A549 treated with GW870086 at 1 μM for 4 hours (cell line): ENCODE measurements at places on chromosomes 13 and 19. TPM values are rescaled to one million over a fixed set of nuclear protein-coding genes. Genes with fewer than 3 reads are reported as not detected.

ZNF610 gene
- not detected in 5 replicates for total RNA-seq

ATP13A1 gene
- total RNA-seq = 22.5 to 34.4 TPM (median 32.4 TPM) in 5 replicates

KLF12 gene
- 1.2 to 2.3 TPM (median 2.2 TPM) in 5 replicates for total RNA-seq

CCDC169 gene
- 0.28 to 0.74 TPM (median 0.33 TPM) in 4 of 5 replicates, not detected in the other for total RNA-seq

CHAF1A gene
- 18.3 to 21.9 TPM (median 20.8 TPM) in 5 replicates for total RNA-seq

LRRC63 gene
- total RNA-seq = not detected in 5 replicates

SMIM44 gene
- total RNA-seq = not detected in 5 replicates

FXYD1 gene
- total RNA-seq = 0.39 to 0.57 TPM in 2 of 5 replicates, not detected in the others

KIR2DL3 gene
- not detected in 5 replicates for total RNA-seq

ZNF525 gene
- 0.14 to 0.66 TPM (median 0.24 TPM) in 5 replicates for total RNA-seq

ZNF772 gene
- 0.58 to 1.8 TPM (median 1.5 TPM) in 5 replicates for total RNA-seq

GPX4 gene
- total RNA-seq = 452 to 503 TPM (median 489 TPM) in 5 replicates

PEAK3 gene
- total RNA-seq = 0.05 TPM in 1 of 5 replicates, not detected in the others

GARIN5A gene
- 1.6 to 2.2 TPM (median 2.0 TPM) in 5 replicates for total RNA-seq

KLF2 gene
- total RNA-seq = 16.9 to 30.9 TPM (median 28.7 TPM) in 5 replicates

ZIC5 gene
- total RNA-seq = 2.2 to 2.9 TPM (median 2.6 TPM) in 5 replicates

ZNF69 gene
- total RNA-seq = not detected in 5 replicates

CASP14 gene
- not detected in 5 replicates for total RNA-seq

GPR4 gene
- total RNA-seq = 0.14 to 0.34 TPM (median 0.27 TPM) in 5 replicates

FFAR1 gene
- not detected in 5 replicates for total RNA-seq
